ENCODE measurements at places on chromosomes 11 and 22.

GRCh38 chr11:66548041-66548440, 1.3 kb downstream of the ACTN3 start:
- DNase-seq: no peak

DNA sequence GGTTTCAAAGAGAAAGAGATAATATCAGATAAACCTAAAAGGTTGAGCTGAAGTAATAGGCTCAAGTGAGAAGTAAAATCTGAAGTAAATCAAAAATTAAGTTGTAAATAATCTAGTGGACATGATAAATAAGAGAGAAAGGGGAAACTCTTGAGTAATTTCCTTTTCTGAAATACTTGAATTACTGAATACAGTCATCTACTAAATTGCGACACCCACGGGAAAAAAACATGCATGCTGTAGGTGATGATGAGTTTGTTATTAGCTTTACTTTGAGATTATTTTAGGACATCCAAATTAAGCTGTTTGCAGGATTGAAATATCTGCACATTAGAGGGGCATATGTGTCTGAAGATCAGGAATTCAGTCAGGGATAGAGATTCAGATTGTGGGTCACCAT, 50.0 kb upstream of the CARD18 start:
- DNase-seq: no peak

- DNase-seq: no peak
These were observed 273.9 kb downstream of the RAB38 start for GRCh38 chr11:87901341-87901740.

DNA sequence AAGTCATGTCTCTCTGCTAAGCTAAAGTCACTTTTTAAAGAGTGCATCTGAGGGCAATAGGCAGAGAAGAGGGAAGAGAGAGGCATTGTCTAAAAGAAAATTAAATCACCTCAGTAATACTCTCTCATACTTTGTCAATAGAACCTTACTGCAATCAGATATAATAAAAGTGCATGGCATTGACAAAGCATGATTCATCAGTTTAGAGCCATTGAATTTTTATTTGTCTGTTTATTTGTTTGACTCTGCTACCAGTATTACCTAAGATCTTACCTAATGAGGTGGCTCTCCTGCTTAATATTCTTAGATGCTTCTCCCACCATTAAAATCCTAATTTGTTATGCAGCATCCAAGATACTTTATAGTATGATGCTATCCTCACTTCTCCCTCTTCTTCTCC, 209.0 kb downstream of the PGR start:
- DNase-seq: no peak

DNA sequence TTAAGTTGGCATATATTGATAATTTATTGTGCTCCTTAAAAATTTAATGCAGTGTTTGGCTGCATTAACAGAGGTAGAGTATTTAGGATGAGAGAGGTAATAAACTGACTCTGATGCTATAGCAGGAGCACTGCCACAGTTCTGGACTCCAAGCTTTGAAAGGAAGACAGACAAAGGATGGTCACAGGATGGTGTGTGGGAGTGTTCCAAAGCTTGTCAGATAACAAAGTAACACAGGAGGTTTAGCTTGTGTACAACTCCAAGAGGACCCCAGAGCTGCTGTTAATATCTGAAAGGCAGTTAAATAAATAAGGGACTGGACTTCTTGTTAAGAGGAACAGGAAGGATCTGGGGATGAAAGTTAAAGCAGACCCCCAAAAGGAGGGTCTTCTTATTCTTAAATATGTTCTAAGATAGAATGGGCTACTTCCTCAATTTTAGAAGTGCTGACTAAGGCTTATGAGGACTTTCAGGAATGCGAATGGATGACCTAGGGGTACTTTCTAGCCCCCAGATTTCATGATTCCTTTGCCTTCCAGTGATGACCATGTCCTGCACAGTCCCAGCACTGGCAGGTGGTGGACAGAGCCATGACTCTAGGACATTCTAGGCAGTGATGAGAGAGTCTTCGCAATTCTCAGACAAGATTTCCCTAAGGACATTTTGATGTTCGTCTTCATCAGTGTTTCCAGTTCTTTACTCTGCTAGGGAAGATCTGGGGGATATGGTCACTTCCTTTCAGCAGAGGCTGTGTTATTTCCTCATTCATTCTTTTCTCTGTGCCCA, 149.1 kb upstream of the RASSF10 start:
- DNase-seq: no peak

DNA sequence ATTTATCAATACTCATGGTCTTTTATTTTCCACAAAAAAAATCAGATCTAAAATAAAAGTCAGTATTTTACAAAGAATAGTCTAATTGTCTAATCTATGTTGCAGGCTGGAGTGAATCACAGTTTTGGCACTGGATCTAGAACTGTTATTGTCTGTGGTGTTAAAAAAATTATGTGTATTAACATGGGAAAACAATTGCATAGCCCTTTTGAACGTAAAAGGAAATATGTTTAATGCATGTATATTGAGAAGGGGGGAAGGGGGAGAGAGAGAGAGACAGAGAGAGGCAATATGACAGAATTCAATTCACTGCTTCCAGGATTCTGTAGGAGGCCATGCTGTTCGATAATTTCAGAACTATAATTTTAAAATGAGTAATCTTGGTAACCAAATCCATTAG, 324.9 kb upstream of the CCDC90B start:
- DNase-seq: no peak

- peak; percentile 38 for DNase-seq
These were observed 10.8 kb upstream of the CCDC86 start for GRCh38 chr11:60831143-60831500.

DNA sequence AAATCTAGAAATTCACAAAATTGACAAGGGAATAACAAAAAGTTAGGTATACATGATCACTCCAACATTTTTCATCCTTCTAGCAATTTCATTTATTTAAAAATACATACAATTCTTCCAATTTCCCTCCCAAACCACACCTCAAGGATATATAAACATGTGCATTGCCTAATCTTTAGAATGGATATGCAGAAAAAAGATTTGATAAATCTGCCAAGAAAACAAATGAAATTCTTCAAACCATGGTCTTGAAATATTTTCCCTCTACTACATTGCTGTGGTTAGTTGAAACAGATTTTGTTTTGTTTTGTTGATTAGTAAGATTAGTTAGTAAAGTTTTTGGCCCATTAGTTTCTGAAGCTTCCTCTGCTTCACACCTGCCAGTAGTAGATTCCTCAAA, 703.3 kb upstream of the CCDC179 start:
- DNase-seq: no peak

- no peak for DNase-seq
These were observed 15.1 kb downstream of the CRELD2 start for GRCh38 chr22:49933236-49934159.

- DNase-seq: no peak
These were observed 683.4 kb downstream of the TBC1D22A start for GRCh38 chr22:47445716-47446290.

GRCh38 chr22:29733362-29734201, 13.8 kb downstream of the CABP7 start:
- DNase-seq: no peak

DNA sequence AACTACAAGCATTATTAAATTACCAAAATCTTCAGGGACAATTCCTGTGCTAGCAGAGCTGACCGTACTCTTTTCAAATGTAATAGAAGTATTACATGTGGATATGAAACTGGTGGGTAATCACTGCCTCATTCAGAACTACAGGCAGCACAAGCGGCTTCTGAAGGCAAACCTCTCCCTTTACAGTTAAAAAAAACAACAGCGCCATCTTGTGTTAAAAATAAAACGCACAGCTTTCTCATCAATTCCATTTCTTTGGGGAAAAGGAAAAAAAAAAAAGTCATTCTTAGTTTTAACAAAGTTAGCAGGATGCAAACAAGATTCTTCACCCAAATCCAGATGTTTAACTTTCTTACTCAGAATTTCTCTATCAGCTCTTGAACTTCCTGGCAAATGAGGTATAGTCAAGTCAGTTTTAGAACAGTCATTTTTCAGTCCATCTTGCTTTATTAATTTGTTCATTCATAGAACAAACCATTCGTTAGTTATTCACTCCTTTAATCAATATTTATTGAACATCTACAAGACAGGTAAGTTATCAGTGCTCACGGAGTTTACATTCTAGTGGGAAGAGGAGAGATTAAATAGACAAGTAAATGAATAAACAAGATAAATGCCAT, 331.8 kb upstream of the MPPED2 start:
- DNase-seq: no peak

DNA sequence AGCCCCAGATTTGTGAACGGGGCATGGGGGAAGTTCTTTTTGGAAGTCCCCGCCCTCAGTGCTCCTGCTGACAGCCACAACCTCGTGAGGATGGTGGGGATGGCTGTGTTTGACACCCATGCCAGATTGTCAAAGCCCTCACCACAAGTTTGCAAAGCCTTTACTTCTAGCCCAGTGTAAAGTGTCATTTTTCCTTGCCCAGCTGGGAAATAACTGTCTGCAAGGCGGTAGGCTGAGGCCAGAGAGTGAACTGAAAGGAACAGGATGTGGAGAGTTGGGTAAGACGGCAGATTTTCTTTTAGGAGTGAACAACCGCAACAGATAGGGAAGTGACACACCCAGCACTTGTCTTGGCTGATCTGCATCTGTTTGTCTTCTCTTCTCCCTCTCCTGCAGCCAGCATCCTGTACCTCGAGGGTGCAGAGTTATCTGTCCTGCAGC, 13.6 kb downstream of the IL17RA start:
- peak; percentile 92 for DNase-seq

- DNase-seq: no peak
These were observed 96.2 kb downstream of the RDX start for GRCh38 chr11:110200241-110200640.

- DNase-seq: no peak
These were observed 286.2 kb upstream of the NARS2 start for GRCh38 chr11:78860720-78861422.

GRCh38 chr11:55503449-55503848, 50.8 kb upstream of the OR4C15 start:
- no peak for DNase-seq

- DNase-seq: no peak
These were observed 712.3 kb downstream of the METTL15 start for GRCh38 chr11:28820296-28820989.

DNA sequence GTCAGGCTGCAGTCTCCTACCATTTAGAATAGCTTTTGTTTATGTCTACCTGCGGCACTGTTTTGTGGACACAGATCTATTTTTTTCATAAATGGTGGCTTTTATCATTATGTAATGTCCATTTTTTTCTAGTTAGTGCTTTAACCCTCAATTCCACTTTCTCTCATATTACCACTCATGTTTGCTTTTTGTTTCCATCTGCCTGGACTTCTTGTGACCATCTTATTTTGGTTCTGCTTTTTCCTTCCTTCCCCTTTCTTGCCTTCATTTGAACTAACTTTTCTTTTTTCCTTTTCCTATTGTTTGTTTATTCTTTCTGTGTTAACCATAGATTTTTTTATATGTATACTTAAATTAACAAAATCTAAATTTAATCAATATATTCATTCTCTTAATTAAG, 98.5 kb upstream of the SLC22A12 start:
- no peak for DNase-seq

Data from bone marrow (tissue), 2 donors.